ENCODE measurements at places on chromosomes 5 and 9. TPM values are rescaled to one million over a fixed set of nuclear protein-coding genes. Genes with fewer than 3 reads are reported as not detected.

Gene UHRF2
- total RNA-seq = 56.2 TPM

Gene MAST4
- 10.5 TPM for total RNA-seq

Gene PKN3
- total RNA-seq = 1.7 TPM

Gene TAF7
- 87.1 TPM for total RNA-seq

Gene OTULINL
- total RNA-seq = 0.17 TPM

Gene PCDHGA4
- total RNA-seq = 7.6 TPM

Gene LECT2
- total RNA-seq = not detected

Gene BHMT2
- 20.3 TPM for total RNA-seq

Gene LCN2
- total RNA-seq = not detected

Gene MARCOL
- total RNA-seq = not detected
